ENCODE measurements at places on chromosomes 2 and 18.

- DNase-seq = no peak
These were observed 132.4 kb upstream of the ZNF516 start for GRCh38 chr18:76627444-76627843.

GRCh38 chr2:9179572-9180201, 26.9 kb upstream of the ASAP2 start:
- DNase-seq = no peak

DNA sequence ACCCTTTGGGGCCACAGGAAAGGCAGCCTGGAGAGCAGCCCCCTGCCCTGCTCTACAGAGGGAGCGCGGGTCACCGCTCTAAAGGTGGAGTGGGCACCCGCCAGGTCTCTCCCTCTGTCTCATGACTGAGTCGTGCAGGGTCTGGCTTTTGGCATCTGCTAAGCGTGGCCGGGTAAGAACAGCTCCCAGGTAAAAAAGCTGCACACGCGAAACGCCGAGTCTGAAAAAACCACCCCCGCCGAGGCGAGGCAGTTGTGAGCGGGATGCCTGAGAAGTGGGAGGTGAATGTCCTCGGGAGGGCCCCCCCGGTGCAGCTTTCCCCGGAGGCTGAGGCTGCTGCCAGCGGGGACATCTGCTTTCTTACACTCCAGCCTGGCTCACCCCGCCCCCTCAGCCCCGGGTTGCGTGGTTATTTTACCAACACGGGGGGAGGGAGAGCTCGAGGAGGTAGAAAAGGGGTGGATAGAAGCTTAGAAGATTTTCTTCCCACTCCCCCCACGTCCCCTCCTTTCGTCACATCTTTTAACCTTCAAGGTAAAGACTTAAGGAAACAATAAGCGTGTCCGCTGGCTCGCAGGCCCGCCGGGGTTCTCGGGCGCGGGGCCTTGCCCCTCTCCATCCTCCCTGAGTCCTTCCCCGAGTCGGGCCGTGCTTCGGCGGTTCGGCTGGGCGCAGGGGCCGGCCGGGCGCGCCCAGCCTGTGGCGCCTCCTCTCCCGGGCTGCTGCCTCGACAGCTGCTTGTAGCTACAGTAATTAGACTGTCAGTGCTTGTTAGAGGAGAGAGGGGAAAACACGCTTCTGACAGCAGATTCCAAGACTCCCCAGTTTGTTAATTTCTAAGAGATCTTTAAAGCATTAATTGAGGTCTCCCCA, 70.6 kb upstream of the PSMD14 start:
- DNase-seq = peak; percentile 37

GRCh38 chr2:225334514-225334913, 65.0 kb upstream of the NYAP2 start:
- DNase-seq = no peak

DNA sequence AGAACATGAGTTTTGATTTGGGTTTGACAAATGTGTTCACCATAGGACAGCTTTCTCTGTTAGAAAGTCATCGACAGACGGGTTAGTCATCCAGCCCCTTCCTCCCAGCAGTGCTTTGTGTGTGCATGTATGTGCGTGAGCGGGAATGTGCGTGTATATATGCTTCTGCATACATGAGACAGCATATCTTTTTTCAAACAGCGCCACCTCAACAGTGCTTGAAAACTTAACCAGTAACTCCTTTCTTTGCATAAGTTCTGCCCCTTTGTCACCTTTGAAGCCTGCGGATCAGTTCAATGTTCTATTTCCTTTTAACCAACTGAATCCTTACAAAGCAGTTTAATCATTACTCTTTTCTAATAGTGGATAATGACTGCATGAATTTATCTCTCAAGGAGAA, 351.4 kb downstream of the LPIN1 start:
- DNase-seq = no peak

GRCh38 chr2:171169333-171169732, 8.6 kb upstream of the TLK1 start:
- no peak for DNase-seq

DNA sequence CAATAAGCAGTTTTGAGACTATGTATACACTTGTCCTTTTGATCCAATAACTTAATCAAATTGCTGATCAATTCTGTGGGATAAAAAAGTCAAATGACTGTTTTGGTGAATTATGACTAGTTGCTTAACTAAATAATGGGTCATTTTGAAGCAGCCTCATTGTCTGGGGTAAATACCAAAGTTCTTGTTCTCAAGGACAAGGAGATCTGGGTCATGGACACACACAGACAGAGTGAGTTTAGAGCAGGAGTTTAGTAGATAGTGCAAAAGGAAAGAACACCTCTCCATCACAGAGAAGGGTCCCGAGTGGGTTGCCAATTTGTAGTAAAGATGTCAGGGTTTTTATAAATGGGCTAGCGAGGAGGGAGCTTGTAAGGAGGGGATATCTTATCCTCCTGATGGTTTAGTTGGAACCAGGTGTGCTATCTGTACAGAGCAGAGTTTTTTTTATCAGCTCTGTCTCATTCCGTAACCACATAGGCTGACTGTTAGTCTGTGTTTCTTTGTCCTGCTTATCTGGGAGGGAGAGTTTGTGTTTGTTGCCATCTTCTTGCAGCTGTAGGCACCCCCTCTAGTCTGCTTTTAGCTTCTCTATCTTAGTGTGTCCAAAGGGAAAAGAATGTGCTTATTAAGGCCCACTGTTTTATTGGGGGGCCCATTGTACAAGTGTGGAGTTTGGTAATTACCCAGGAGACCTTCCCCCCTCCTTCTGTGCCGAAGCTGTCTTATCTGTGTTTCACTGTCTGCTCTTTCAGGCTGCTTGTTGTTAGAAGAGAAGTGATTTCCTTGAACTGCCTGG, 48.7 kb upstream of the C1GALT1C1L start:
- DNase-seq = no peak

DNA sequence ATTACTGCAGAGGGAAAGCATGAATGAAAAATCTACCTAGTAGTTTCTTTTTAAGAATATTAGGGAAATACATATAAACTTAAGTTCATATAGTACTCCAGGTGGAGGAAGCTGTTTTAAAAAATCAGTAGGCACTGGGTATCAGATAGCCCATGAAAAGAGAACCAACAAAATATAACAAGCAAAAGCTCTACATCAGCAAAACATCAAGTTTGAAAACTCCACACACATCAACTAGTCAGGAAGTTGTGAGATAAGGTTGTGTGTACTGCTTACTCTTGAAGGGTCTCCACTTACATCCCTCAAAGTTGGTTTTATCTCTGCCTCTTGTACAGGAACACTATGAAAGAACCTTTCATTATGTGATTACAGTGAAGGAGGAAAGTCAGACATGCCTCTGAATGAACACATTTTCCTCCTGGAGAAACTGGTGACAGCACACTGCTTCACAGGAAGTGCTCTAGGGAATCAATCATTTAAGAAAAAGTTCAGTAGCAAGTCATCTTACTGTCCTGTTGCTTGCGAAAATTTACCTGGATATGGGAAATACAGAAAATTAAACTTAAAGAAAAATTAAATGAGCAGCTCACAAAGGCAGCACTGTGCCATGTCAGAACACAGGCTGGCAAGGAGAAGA, 57.7 kb downstream of the THADA start:
- no peak for DNase-seq

DNA sequence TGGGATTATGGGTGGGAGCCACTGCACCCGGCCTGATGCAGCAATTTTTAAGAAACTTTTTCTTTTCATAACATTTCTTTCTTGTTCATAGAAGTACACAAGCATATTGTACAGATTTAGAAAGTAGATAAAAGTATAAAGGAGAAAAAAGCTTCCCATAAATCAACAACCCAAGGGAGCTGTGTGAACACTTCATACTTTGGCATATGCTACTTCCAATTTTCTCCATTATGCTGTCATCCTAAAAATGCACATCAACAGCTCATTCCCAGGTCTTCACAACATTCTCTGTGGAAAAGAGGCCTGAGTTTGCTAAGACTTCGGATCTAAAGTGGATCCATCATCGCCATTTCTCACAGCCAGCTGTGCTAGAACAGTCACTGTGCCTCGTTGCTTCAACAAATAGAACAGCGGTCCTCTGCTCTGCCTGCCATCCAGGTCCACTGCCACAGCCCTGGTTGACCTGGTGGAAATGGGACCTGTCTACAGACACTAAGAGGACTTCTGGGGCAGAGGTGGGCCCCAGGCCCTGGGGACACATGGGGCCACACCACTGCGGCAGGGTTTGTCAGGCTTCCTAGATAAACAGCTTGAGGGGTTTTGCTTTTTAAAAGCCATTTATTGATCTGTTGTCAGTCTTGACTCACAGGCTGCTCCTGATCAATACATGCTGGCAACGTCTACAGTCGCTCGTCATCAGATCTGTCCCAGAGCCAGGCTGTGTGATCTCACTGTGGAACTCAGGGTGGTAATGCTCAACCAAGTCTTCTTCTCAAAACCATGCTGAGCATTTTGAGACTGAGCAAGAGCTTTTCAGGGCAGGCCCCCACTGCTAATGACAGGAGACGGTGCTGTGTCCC, 72.7 kb upstream of the MGAT4A start:
- DNase-seq = no peak

- DNase-seq = no peak
These were observed 856.1 kb upstream of the ID2 start for GRCh38 chr2:7825591-7826312.

DNA sequence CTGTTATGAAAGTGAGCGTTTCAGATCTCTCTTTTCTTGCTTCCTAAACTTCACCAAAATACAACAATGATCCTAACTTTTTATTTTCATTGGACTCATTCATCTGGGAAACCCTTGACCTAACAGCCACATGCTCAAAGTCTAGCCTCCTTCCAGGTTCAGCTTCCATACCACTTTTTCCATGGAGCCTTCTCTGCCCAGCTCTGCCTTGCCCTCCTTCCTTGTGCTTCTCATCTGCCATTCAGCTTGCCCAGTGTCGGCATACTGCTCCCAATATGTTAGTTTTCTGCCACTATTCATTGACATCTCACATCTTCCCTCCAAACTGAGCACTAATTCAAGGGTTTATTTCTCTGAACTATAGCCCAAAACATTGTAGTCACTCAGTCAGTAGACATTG, 214.7 kb downstream of the RAD51AP2 start:
- DNase-seq = no peak

Measured in activated gamma-delta T cell treated with Interleukin-2 at 50 U/mL for 16 hours (primary cell).